Stimulated activated CD8-positive, alpha-beta memory T cell treated with anti-CD3 and anti-CD28 coated beads, Interleukin-4, amount 100 ng/mL, for 1 hour (primary cell): ENCODE measurements at places on chromosomes 7 and 10.

GRCh38 chr10:114996542-114996941 is 58.5 kb downstream of the TRUB1 start:
- DNase-seq: no peak

- DNase-seq: no peak
Measured at GRCh38 chr7:131893631-131894340, 337.4 kb upstream of the PODXL start.

DNA sequence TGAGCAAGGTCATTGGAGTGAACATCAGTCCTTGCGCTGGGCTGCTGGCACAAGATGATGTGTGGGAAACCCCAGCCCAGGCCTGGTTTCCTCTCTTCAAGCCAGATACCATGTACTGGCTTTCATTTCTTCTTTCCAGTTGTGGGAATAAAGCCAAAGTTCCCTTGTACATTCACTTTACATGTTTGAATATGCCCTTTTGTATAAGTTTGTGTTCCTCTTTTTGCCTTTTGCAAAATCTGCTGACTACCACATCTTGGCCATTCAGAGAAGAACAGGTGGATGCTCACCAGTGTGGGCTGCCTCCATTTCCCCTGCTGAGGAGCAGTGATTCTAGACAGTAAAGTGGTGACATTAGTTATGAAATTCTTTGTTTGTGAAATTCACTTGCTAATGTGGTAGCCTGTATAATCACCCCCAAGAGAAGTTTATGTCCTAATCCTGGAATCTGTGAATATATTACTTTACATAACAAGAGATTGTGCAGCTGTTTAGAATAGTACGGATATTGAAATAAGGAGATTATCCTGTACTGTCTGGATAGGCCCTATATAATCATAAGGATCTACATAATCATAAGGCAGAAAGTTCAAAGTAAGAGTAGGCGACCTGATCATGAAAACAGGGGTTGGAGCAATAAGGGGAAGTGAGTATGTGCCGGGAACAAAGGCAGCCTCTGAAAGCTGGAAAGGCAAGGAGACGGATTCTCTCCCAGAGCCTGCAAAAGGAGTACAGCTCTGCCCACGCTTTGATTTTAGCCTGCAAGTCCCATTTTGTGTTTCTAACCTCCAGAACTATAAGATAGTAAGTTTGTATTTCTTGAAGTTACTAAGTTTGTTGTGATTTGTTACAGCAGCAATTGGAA is 18.8 kb upstream of the AOAH start:
- no peak for DNase-seq

GRCh38 chr7:74482629-74483401 is 29.1 kb downstream of the GTF2IRD1 start:
- no peak for DNase-seq
